ENCODE measurements at places on chromosomes 16 and 17.

DNA sequence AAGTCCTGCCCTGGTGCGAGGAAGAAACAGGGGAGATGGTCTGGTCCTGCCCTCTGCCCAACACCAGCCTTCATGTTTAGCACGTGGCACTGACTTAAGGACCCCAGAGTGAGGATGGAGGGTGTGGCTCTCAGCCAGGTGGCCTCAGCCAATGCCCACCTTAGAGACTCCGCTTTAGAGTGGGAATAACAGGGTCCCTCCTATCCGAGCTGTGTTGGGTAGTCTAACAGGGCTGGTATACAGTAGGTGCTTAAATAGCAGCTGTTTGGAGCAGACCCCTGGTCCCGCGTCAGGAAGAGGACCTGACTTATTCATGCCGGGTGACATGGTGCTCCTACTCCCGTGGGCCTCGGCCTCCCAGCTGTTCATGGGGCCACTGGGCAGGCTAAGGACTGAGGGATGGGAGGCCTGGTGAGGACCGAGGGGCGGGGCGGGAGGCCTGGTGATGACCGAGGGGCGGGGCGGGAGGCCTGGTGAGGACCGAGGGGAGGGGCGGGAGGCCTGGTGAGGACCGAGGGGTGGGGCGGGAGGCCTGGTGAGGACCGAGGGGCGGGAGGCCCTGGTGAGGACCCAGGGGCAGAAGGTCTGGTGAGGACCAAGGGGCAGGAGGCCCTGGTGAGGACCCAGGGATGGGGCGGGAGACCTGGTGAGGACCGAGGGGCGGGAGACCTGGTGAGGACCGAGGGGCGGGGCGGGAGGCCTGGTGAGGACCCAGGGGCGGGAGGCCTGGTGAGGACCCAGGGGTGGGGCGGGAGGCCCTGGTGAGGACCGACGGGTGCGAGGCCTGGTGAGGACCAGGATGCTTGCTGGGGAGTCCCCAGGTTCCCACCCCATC, 7.6 kb downstream of the ZFPM1 start:
- DNase-seq = no peak

DNA sequence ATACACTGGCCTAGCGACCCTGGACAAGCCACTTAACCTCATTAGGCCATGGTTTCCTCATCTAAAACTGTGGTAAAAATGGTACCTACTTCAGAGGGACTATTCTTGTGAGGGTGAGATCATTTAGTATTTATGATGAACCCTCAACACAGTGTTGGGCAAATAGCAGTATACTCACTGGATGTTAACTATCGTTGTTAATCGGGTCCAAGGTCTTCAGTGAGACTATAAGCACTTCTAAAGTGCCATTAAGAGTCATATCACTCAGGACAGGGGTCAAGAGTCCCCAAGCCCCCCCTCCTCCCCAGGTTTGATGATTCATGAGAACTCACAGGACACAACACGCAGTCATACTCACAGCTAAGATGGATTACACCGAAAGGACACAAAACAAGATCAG, 11.0 kb downstream of the TK2 start:
- no peak for DNase-seq

- no peak for DNase-seq
Measured at GRCh38 chr17:67982686-67983382, 13.4 kb downstream of the C17orf58 start.

GRCh38 chr16:23155445-23156049, 6.3 kb upstream of the USP31 start:
- DNase-seq = no peak

- no peak for DNase-seq
Measured at GRCh38 chr16:28837672-28838557, 8.2 kb downstream of the TUFM start.

Data from cerebellar nuclear complex (tissue), 1 donor.